ENCODE measurements at places on chromosomes 2 and 18.

- DNase-seq, result no peak
Observed at GRCh38 chr2:7825591-7826312, 856.1 kb upstream of the ID2 start.

GRCh38 chr2:111675419-111676194 is 208.4 kb downstream of the ANAPC1 start:
- no peak for DNase-seq

GRCh38 chr2:227447606-227448005 is 24.4 kb upstream of the AGFG1 start:
- DNase-seq, result no peak

GRCh38 chr2:119207447-119207846 is 16.2 kb upstream of the STEAP3 start:
- DNase-seq, result no peak

DNA sequence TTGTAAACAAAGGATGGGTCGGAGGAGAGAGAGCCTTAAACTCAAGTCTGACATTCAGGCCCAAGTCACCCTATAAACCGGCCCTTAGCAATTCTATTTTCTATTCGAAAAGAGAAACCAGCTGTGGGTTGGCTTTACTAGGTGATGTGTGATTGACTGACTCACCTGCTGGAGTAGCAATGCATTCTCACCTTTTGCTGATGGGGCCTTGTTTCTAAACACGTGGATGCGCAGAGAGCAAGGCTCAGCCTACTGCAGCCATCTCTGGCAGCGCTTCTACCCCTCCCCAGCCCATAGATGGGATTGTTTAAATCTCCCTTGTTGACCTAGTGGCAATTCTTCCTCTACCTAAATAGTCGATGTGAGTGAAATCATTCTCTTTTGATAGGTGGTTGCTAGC is 138.5 kb downstream of the MEIS1 start:
- DNase-seq, result no peak

GRCh38 chr18:5625076-5625475 is 81.3 kb upstream of the EPB41L3 start:
- DNase-seq, result no peak

GRCh38 chr2:218028189-218028495 is 25.3 kb upstream of the TNS1 start:
- no peak for DNase-seq

- DNase-seq, result no peak
Observed at GRCh38 chr2:233513953-233514655, 52.5 kb downstream of the USP40 start.

DNA sequence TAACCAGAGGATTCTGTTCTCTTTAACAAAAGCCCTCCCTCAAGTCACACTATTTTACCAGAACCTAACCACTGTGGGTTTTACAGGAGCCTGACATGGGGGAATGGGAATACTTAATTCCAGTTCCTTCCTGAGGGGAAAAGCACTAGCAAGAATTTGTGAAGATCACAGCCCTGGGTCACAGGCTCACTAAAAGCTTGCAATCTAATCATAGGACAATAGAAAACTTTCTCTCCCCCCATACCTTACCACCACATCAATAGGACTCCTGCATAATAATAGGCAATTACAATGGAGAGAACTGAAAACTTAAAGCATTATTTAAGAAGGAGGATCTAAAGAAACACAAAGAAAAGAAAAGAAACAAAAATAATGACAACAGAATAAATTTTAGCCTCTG is 225.8 kb upstream of the ZNF804A start:
- no peak for DNase-seq

DNA sequence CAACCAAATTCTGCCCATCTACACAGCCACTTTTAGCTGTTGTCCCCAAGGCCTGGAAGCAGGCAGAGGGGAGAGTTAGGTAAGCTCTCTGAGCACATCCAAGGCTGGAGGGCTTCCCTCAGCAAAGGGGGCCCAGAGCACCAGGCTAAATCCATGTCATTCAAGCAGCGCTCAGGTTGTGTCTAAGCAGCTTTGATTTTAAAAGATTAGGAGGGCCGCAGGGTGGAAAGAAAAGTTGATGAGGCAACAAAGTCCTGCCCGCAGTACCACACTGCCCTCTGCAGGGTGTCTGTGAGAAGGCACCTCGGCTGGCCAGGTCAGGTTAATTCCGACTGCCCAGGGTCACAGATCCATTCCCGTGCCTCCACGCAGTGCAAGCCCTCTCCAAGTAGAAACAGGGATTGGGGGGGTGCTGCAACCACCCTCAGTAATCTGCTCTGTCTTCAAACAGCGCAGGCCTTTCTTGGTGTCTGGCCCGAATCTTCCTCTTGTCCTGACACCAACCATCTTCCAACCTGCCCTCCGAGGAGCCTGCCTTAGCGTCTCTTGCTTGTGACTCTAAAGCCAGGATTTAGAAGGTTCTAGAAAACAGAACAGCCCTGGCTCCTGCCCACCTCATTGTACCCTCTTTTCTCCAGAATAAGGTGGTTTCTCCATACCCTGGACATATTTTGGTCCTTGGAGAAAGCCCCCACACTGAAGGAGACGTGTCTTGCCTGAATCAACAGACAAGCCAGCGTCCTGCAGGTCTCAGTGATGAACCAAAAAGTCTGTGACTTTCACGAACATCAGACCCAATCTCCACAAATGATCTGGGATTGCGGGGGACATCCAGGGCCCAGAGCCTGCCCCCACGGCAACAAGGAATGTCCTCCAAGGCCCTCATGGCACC is 289.2 kb downstream of the TNS1 start:
- DNase-seq, result no peak

- no peak for DNase-seq
Observed at GRCh38 chr2:103615611-103616105, 853.8 kb downstream of the TMEM182 start.

DNA sequence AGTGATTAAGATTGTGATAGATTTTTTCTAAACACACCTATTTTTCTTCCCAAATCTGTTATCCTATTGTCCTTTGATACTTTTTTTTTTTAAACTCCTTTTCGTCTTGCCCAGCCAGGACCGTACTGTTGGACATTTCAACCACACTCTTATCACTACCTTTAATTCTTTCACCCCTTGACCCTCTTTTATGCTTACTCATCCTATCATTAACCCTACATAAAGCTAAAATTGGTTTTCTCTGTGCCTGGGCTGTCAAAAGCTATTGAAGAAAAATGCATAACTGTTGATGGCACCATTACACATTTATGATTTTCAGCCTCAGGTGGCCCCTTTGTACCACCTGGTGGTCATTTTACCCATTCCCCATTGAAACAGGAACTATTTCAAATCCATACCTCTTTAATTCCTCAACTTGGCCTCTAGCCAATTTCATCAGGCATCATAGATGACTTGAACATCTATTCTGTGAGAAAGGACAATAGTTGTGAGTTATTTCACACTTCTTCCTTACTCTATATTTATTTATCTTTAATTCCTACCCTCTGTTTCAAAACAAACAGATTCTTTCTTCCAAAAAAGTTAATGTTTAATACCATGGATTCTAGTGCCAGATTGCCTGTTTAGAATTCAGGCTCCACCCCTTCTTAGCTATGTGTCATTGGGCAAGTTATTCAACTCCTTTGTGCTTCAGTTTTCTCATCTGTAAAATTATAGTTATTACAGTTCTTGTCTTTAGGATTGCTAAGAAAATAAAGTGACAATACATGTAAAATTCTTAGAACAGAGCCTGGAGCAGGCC is 258.6 kb downstream of the CAMKMT start:
- no peak for DNase-seq

- DNase-seq, result peak; percentile 53
Observed at GRCh38 chr2:113138428-113139322, 11.3 kb downstream of the IL1RN start.

DNA sequence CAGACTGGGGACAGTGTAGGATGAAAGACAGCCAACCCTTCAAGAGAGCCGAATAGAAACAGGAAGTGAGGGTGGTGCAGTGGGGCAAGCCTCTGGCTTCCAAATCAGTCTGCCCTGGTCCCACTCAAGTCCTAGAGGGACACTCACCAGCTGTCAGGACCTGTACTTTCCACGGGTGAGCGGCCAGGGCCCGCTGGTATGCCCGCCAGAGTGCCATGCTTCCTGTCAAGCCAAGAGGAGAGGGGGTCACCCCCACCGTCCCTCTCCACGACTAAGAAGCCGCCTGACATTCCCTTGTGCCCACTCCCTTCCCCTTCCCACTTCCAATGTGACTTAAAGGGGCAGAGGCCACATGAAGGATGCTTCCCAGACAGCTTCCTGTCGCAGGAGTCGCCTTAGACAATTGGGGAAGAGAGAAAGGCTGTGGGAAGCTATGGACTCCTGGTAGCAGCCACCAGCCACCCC is 564 bp downstream of the MPV17 start:
- DNase-seq, result no peak

DNA sequence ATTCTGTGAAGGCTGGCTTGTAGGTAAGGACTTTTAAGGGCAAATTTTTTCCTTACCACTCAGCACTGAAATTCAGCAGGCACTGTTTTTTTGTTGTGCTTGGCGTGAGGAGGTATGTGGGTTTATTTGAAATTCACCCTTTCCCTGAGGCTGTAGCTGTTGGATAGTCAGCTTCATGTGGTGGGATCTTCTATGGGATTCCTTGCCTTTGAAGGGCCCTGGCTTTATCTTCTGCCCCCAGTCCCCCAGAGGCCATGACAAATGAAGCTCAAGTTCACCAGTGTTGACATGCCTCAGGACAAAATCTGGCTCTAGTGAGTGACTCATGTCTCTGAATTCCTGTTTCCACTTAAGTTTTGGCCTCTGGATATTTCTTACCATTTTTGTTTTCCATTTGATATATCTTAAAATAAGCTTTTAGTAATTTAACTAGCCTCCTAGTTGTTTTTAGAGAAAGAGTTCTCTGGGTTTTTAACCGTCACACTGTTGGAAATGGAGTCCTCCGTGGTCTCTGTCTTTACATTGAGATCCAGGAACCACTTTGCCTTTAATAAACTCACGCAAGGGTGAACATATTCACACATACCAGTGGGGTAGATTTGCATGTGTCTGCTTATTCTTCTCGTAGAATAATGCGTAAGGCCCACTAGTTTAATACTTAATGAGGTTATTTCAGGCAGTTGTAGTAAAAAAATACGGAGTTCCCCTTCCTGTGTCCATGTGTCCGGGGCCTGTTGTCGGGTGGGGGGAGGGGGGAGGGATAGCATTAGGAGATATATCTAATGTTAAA is 211.1 kb upstream of the FAM98A start:
- no peak for DNase-seq

DNA sequence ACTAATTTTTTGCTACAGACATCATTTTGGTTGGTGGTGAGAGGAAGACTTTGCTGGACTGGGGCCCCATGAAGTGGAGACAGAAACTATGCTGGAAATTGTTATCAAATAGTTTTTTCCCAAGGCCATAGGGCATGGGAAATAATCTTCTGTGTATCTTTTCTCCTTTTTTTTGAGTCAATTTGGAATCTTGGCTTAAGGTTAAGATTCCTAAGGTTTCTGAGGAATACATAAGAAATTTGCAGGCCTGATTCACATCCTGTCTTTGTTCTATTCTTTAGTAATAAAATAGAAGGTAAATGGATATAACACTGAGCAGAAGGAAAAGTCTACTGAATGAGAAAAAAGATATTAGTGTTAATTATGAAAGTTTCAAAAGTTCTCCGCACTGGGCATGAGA is 16.6 kb downstream of the SMC6 start:
- DNase-seq, result no peak

DNA sequence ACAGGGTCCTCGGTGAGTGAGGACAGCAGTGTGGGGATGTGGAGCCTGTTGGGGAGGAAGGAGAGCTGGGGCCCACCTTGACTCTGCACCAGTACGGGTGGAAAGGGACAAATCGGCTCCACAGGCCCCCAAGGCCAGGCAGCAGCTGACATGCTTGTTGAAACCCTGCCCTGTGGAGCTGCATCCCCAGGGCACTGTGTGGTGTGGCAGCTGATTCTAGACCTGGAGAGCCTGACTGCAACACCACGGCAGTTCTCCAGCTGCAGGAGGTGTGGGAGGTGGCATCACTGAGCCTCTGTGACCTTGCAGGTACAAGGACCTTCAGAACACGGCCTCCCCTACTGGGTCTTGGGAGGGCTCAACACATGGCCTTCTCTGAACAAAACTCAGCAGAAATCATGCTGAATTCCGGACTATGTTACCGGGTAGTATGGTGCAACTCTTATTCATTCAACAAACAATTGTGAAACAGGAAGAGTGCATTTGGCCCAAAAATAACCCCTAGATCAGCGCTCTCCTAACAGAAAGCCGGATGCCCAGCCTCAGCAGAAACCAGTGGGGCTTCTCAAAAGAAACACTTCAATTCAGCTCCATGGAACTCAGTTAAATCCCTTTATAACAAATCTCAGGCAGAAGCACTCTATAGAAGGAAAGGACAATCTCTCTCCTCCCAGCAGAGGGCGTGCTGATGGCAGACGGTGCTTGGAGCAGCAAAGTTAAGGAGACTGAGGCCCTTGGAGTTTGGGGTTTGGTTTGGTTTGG is 104.4 kb upstream of the SALL3 start:
- peak; percentile 41 for DNase-seq
